T-helper 17 cell (primary cell): ENCODE measurements at places on chromosomes 16 and 17. TPM values are rescaled to one million over a fixed set of nuclear protein-coding genes. Genes with fewer than 3 reads are reported as not detected.

The MMP15 gene
- 1.5 TPM for total RNA-seq

The CENPT gene
- 75.3 TPM for total RNA-seq

The FOXJ1 gene
- 2.1 TPM for total RNA-seq

The SALL1 gene
- not detected for total RNA-seq

The ASPA gene
- total RNA-seq = not detected

The RAMP2 gene
- total RNA-seq = not detected

The KIFC3 gene
- total RNA-seq = 0.70 TPM

The C16orf74 gene
- 4.6 TPM for total RNA-seq

The HEATR9 gene
- total RNA-seq = 0.50 TPM
